ENCODE measurements at places on chromosomes 4 and X. TPM values are rescaled to one million over a fixed set of nuclear protein-coding genes. Genes with fewer than 3 reads are reported as not detected.

Gene G3BP2
- 68.7 TPM for total RNA-seq

Gene HSFX2
- total RNA-seq: not detected

Gene GSX2
- total RNA-seq: not detected

Gene SPATA4
- total RNA-seq: 0.15 TPM

Gene BST1
- total RNA-seq: 0.69 TPM

Gene SLC26A1
- total RNA-seq: 0.52 TPM
